ENCODE measurements at places on chromosomes 6 and 20.

DNA sequence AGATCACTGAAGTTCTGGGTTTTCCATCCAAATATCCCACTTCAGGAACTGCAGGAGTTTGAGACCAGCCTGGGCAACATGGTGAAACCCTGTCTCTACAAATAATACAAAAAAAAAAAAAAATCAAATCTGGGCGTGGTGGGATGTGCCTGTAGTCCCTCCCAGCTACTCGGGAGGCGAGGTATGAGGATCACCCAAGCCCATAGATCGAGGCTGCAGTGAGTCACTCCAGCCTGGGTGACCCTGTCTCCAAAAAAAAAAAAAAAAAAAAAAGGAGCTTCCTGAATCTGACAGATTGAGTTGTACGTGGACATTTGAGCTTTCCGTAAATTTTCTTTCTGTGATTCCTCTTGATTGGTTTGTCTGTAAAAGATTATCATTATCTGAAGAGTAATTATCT lies 55.6 kb downstream of the TULP4 start:
- no peak for DNase-seq

- peak; percentile 33 for DNase-seq
These were observed 71.6 kb downstream of the GPX5 start for GRCh38 chr6:28597217-28597835.

DNA sequence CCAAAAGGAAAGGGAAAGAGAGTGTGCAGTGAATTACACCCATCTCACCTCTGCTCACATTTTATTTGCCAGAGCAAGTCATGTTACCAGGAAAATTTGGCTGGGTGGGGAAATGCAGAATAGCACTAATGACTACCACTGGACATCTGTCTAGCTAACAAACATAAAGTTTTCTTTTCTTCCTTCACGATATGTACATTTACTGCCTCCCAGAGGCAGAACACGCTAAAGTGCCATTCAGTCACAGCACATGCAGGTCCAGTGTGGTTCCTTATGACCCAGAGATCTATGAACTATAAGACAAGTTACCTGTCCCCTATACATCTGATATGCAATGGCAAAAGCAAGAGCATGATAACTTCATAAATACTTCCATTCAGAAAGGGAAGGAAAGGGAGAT lies 194.1 kb downstream of the OGFRL1 start:
- DNase-seq, result no peak

DNA sequence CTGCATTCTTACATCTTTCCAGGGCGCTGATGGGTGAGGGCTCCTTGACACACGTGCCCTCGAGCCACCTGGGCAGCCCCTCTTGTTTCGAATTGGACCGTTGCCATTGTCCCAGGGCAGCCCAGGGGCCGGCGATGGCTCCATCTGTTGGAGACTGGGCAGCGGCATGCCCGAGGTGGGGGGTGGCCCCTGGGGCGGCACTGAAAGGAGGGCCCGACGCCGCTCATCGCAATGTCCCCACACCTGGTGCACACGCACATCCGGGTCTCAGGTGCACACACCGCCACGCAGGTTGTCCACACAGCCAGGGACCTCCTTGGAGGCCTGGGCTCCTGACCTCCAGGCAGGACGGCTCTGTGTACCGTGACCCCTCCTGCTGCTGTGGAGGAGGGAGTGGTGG lies 18.0 kb downstream of the GATA5 start:
- DNase-seq, result no peak

DNA sequence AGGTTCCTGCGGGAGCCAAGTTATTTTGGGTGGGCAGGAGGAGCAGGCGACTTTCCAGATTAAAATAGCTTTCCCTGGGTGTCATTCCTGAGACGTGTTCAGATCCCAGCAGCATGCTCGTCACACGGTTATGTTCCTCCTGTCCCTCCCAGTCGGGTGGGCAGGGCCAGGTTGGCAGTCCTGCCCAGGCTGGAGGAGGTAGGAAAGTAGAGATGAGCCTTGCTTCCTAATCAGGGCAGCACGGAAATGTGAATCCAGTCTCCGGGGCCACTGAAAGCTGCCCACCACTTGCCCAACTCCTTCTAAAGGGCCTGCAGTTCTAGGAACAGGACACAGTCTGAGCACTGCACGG lies 137.0 kb downstream of the MRPL14 start:
- DNase-seq, result no peak

DNA sequence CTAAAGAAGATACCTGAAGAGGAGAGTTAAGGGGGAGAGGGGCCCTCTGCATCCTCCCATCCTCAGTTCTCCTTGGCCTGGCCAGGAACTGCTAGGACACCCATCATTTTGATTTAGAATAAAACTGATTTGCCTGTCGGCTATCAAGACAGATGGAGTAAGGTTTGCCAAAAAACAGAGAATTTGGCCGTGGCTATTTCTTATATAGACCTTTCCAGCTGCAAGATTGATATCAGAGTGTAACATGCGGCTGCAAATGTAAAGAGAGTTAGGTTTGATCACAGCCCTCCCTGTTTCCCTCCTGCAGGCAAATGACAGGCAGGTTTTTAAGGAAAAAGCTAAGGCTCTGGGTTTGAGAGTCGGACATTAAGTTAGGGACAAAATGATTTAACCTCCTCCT lies 226.6 kb upstream of the TAB2 start:
- DNase-seq, result no peak

DNA sequence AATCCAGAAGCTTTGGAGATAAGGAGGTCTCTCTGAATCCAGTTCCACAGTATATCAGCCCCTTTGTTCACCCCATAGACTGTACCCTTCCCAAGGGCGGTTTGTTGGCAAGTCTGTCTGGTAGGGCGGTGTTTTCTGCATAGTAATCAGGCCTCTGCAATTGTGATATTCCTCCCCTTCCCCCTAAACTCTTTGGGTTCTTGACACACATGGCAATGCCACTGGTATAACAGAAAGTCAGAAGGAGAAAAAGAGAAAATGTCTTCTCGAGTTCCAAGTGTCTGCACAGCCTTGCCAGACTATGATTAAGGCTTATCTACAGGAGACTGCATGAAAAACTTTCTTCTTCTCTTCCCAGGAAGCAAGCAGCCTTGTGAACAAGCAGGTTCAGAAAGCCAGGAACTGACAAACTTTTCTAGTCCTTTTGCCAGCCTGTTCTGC lies 45.6 kb downstream of the FOXO3 start:
- DNase-seq, result no peak

GRCh38 chr6:11275598-11275997 lies 43.1 kb upstream of the NEDD9 start:
- peak; percentile 55 for DNase-seq

GRCh38 chr6:6968357-6968730 lies 139.4 kb upstream of the RREB1 start:
- no peak for DNase-seq

DNA sequence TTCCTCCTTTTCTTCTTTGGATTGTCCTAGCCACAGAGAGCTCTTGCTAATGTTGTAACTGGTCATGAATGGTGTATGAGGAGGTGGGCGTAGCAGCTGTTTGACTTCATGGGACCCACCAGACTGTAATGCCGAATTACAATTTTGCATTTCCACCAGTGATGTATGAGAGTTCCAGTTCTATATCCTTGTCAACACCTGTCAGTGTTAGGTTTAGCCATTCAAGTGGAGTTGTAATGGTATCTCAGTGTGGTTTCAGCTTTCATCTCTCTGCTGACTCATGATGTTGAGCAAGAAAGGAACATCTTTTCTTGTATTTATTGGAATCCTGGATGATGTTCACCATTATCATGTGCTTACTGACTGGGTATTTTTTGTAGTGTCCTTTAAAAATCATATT lies 5.1 kb downstream of the IGF2R start:
- no peak for DNase-seq

DNA sequence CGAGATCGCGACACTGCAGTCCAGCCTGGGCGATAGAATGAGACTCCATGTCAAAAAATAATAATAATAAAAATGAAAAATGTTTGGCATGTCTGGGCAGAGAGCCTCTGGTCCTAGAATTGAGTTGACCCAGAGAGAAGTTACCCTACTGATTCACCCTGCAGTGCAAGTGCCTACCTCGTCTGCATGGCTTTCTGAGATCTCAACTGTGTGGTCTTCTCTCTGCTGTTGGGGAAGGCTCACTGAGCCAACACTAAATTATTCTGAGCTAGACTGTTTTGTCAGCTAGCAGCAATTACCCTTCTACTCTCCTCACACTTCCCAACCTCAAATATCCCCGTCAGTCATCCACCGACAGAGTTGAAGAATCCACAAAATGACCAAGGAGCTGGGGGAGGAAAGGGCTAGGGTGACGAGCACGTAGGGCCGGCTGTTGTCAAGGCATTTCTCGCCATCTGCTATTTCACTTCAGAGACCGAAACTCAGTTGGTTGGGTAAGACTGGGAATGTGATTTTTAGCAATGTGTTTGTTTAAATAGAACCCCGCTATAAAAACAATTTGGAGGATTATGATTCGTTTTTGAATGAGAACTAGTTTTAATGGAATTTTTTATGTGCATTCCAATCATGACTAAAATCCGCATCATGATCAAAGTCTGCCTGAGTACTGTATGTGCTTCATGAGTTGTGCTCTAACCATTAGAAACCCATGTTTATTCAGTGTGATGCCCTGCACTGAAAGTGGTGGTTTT lies 9.4 kb downstream of the MAS1 start:
- no peak for DNase-seq

- DNase-seq, result no peak
These were observed 44.3 kb downstream of the HDGFL1 start for GRCh38 chr6:22613695-22614094.

GRCh38 chr20:4702562-4703280 lies 19.0 kb upstream of the PRND start:
- DNase-seq, result no peak

- DNase-seq, result peak; percentile 19
These were observed 800 bp downstream of the RWDD2A start for GRCh38 chr6:83193747-83194566.

- DNase-seq, result no peak
These were observed 61.0 kb downstream of the PSMG4 start for GRCh38 chr6:3319610-3320200.

- DNase-seq, result no peak
These were observed 84.1 kb downstream of the C6orf52 start for GRCh38 chr6:10610289-10610688.

GRCh38 chr20:16446991-16447390 lies 126.3 kb downstream of the KIF16B start:
- DNase-seq, result no peak

GRCh38 chr6:31401403-31401802 lies 2.0 kb upstream of the MICA start:
- peak; percentile 18 for DNase-seq

DNA sequence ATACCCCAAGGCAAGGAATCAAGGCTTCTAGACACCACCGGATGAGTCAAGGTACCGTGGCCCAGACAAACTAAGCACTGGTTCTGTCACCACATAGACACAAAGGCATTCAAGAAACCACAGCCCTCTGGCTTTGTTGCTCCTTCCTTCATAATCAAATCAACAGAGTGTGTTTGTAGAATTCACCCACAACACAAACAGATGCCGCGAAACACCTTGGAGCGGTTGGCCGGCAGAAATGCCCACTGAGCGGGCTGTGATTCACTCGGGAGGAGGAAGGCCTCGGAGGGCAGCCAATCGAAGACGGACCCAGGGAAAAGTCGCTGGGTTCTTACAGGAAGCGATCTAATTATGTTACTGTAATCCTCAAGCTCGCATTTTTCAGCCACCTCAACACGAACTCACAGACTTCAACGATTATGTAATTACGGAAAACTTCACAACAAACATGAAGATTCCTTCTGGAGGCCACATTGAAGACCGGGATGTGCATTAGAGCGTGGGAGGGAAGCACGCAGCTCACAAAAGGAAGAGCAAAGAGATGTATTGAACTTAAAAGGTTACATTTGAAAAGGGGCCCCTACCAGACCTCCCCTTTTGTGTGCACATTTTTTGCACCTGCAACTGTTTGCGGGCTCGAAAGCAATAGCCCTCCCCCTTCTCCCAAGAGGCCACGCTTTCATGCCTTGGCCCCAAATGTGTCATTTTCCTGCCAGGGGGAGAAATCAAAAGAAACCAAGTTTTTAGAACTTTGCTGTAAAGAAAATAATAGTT lies 184.7 kb upstream of the PREP start:
- DNase-seq, result peak; percentile 28

GRCh38 chr6:5481750-5482149 lies 220.4 kb downstream of the FARS2 start:
- DNase-seq, result no peak

GRCh38 chr20:33474963-33475362 lies 14.9 kb upstream of the CBFA2T2 start:
- no peak for DNase-seq

DNA sequence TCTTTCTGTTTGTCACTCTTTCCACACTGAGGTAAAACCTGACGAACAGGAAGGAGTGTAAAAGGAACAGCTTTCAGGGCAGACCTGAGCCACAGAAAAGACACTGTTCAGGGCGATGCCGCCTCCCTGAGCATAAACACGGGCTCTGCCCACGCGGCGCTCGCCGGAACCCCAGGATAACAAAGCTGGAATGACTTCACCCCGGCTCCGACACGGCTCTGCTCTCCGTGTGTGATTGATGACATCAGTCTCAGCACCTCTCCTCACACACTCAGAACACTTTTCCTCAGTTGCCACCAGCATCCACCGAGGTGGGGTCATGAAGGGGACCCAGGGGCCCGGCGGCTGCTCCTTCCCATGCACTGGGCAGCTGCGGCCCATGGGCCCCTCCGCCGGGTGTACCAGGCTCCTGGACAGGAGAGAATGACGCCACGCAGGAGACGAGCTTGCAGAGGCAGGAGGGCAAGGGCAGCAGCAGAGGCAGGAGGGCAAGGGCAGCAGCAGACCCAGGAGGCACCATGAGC lies 43.6 kb downstream of the DLL1 start:
- no peak for DNase-seq

- no peak for DNase-seq
These were observed 54.4 kb upstream of the RNF24 start for GRCh38 chr20:4069751-4070150.

DNA sequence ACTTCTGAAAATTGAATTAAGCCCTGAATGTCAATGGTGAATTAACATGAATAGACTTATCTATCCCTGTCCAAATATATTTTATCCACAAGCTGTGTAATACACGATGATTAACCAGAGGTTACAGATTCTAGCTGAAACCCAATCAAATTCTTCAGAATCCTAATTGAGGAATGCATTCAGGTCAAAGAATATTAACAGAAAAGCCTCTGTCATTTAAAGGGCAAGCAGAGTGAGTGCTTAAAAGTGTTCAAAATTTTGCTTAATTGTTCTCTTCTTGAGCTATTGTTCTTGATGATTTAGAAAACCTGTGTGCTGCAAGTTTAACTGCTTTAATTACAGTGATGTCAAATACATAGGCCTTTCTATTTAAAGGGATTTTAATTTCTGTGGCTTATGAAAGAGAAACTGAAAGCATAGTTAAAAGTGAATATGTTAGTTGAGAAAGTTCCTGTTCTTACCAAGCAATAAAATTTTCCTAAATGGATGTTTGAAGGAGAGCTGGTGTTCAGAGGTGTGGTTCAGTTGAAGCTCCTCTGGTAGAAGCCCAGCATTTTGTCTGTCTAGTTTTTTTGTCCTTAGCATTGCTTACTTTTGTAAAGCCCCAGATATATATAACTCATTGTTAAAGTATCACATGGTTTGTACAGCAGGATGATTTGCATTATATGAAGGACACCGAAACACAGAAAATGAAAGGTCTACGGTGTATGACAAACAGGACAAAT lies 466.3 kb upstream of the PLCB4 start:
- peak; percentile 13 for DNase-seq

Measured in CD4-positive, alpha-beta T cell treated with Interleukin-17A for 1 hour (primary cell).